Transverse colon (tissue), 4 donors: ENCODE measurements at places on chromosomes 3 and 15. TPM values are rescaled to one million over a fixed set of nuclear protein-coding genes. Genes with fewer than 3 reads are reported as not detected.

DNA sequence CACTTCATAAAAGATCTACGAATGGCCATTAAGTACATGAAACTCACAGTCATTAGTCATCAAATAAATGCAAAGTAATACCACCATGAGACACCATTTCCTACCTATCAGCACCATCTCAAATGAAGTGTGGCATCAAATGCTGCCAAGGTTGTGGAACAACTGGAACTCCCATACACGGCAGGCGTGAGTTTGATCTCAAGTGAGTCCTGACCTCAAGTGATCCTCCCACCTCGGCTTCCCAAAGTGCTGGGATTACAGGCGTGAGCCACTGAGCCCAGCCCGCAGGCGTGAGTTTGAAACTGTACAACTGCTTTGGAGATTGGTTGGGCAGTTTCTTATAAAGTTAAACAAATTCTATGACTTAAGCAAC lies 28.8 kb upstream of the HDAC11 start:
- peak; percentile 24 for DNase-seq

The TRIM71 gene
- total RNA-seq: not detected

The C3orf20 gene
- total RNA-seq: not detected

DNA sequence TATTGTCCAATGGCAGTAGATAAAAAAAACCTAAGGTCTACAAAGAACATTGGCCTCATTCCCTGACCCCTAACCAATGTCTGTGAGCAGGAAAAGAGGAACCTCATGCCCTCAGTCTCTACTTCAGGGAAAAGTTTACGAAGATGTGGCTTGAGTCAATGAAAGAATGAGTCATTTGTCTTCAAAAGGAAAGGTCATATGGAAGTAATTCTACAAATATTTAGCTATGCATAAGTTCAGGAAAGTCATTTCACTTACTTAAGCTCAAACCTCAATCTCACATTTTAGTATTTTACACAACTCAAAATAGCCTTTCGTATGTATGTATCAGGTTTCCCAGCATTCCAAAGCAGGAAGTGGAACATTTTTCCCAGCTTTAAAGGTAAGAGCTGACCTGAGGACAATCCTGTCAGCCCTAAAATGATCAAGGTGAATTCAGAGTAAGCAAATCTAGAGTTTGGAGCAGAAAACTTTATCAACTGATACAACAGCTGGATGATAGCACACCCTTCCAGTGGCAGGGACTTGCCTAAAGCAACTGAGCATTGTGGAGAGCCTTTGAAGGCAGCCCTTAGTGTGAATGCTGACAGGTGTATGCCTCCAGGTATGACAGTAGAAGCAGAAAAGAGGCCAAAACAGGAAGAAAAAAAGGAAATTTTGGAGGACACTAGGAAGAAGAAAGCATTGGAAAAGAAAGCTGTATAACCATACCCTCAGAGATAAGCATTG lies 53.9 kb upstream of the ACKR4 start:
- no peak for DNase-seq

GRCh38 chr15:82012908-82013307 lies 32.9 kb downstream of the MEX3B start:
- no peak for DNase-seq

GRCh38 chr15:33322091-33322490 lies 11.3 kb downstream of the RYR3 start:
- no peak for DNase-seq

- DNase-seq: no peak
These were observed 57.7 kb downstream of the SEMA5B start for GRCh38 chr3:122969585-122970469.

- DNase-seq: no peak
These were observed 55.7 kb upstream of the ACP3 start for GRCh38 chr3:132261506-132261905.

GRCh38 chr3:12384451-12385233 lies 95.8 kb downstream of the PPARG start:
- DNase-seq: no peak

The FBXO40 gene
- total RNA-seq: not detected

DNA sequence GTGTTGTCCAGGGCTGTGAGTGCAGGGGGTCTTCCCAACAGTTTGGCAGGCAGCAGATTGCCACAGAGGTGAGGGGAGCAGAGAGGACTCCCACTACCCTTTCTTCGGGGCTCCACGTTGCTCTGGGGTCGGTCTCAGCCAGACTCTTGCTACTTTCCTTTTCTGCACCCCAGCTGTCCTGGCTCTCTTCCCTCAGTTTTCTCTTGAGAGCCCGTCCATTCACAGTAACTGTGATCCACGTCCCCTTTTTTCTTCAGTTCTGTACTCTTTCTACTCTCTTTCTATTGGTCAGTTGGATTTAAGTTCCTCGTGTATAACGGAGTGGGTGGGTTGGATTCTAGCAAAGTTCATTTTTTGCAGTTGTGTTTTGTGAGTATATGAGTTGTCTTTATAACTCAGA lies 105.8 kb downstream of the UNC13C start:
- DNase-seq: no peak

- DNase-seq: no peak
These were observed 141.0 kb downstream of the LPP start for GRCh38 chr3:188294823-188295487.
